G401 (cell line): ENCODE measurements at places on chromosomes 1 and 21. TPM values are rescaled to one million over a fixed set of nuclear protein-coding genes. Genes with fewer than 3 reads are reported as not detected.

LENEP gene
- total RNA-seq: 0.74 TPM in 1 of 2 replicates, not detected in the other

RNF186 gene
- not detected in 2 replicates for total RNA-seq

PDE9A gene
- total RNA-seq: 5.7 and 10.5 TPM in 2 replicates

S100A12 gene
- total RNA-seq: not detected in 2 replicates

HSD11B1 gene
- not detected in 2 replicates for total RNA-seq

PAQR6 gene
- total RNA-seq: 0.07 and 2.0 TPM in 2 replicates

PRDX6 gene
- total RNA-seq: 273 and 329 TPM in 2 replicates

DNA sequence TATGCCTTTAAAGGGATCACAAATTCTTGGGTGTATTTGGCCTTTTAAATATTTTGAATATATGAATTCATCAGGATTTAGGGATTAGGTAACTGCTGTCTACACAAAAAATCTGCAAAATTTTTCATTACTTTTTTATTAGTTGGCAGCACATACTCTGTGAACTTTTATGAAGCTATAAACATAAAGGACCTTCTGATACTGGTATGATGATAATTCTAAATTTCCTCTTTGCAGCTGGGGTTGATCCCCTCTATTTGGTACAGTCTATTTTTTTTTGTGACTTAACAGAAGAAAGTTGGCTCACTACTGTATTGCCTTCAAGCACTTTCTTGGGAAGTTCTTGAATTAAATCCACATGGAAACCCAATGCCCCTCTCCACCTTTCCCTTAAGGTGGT is 416.1 kb downstream of the LMO4 start:
- DNase-seq: no peak

DNA sequence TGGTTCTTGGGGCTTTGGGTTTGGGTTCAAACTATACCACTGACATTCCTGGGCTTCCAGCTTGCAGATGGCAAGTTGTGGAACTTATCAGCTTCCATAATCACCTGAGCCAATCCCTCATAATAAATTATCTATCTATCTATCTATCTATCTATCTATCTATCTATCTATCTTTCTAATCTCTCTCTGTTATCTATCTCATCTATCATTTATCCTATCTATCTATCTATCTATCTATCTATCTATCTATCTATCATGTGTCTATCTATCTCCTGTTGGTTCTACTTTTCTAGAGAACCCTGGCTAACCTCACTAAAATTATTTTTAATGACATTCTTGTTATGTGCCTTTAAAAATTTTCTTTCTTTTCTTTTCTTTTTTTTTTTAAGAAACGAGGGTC is 35.8 kb upstream of the AKT3 start:
- no peak for DNase-seq

DNA sequence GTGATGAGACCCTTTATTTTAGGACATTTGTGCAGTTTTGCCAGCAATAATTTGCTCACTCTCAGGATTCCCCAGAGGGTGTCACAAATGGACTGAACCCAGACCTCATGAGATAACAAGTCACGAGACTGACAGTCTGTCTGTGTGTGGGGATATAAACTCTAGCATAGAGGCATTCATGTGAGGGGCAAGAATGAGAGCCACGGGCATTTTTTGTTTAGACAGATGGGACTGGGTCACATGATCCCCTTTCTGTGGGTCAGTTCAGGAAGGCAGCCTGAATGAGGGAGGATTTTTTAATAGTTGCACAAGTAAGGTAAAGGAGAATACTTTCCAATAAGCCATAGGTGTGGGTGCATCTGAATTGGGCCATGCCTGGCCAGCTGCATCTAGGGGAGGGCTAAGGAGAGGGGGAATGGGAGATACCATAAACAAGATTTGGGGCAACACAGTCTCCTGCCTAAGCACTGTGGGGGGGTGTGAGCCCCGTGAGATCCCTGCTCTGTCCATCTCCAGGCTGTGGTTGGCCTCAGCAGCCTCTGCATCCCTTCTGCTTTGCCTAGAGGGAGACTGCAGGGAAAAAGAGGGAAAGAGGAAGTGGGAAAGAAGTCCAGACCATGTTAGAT is 66.6 kb downstream of the NAV1 start:
- DNase-seq: no peak

DNA sequence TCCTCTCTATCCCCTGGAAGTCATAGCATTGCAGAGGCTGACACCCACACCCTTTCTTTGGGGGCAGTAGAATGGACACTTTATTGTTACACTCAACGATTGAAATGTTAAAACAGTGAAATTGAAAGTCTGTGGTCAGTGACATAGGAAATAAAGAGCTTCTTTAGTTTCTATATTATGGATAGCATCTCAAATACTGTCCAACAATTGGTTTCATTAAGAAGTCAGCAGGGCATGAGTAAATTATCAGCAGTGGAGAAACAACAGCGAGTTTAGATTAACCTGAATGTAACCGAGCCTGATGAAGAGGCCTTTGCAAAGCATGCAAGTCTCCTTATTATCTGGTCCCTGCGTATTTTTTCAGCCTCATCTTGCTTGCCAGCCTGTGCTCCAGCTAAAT is 350.7 kb downstream of the NTNG1 start:
- no peak for DNase-seq

GRCh38 chr1:169624122-169624521 is 5.8 kb downstream of the SELP start:
- DNase-seq: no peak

- DNase-seq: no peak
These were observed 904 bp upstream of the PRDX6 start for GRCh38 chr1:173476197-173476664.

GRCh38 chr21:25191141-25191540 is 416.1 kb downstream of the MRPL39 start:
- DNase-seq: no peak

DNA sequence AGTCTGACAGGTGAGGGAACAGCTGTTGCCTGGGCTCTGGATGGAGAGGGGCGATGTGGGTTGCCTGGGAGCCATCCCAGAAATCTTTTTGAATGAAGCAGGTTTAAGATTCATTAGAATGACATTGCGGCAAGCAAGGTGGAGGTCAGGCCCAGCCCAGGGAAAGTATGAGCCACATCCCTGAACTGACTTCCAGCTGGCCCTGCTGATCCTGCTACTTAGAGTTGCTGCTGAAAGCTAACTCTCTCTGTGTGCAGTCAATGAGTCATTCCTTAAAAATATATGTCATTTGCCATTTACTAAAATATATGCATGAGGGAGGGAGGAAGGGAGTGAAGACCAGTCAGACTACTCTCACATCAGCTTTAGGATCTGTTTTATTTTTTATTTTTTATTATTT is 54.3 kb upstream of the RAB3GAP2 start:
- DNase-seq: no peak

- no peak for DNase-seq
These were observed 969.9 kb downstream of the TTLL7 start for GRCh38 chr1:83029050-83029449.

- DNase-seq: no peak
These were observed 60.3 kb upstream of the GPR153 start for GRCh38 chr1:6321205-6321604.

GRCh38 chr1:9093091-9093490 is 23.7 kb upstream of the SLC2A5 start:
- DNase-seq: no peak

DNA sequence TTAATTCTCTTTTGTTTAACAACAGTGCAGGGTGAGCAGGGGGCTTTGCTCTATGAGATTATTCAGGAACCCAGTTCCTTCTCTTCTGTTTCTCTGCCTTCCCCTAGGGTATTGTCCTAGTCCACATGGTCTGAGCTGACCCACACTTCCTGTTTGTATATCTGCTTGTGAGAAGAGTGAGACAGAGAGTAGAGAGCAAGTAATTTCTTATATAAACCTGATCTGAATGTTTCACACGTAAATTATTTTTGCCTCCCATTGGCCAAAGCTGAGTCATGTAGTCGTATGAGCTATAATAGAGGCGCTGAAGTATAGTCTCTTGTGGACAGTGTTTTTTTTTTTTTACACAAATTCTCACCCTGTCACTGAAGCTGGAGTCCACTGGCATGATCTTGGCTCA is 134.2 kb upstream of the SERTAD4 start:
- DNase-seq: no peak

- DNase-seq: peak; percentile 2
These were observed at the start of gene BACE2 for GRCh38 chr21:41167348-41168342. BACE2 (plus strand) TSS chr21:41168160; CDS start chr21:41168264, 104 bp downstream.

- peak; percentile 3 for DNase-seq
These were observed 621.7 kb downstream of the LMO4 start for GRCh38 chr1:87950369-87950768.

DNA sequence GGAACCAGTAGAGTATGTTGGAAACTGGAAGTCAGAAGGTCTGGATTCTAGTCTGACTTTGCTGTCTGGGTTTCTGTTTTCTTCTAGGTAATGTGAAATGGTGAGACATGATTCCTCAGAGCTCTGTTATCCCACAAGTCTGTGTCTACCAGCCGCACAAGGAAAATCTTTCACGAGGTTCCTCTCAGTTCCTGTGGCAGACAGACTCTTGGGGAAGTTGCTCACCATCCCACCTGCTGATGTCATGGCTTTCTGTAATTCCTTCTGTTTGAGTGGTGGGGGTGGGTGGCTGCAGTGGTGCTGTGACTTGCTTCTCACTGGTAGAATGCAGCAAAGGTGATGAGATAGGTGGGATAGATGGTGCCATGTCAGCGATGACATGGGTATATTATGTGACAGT is 17.1 kb upstream of the SCMH1 start:
- DNase-seq: no peak

GRCh38 chr1:94144836-94145235 is 23.9 kb upstream of the ABCA4 start:
- DNase-seq: no peak

GRCh38 chr1:33442141-33442540 is 11.2 kb upstream of the PHC2 start:
- no peak for DNase-seq

DNA sequence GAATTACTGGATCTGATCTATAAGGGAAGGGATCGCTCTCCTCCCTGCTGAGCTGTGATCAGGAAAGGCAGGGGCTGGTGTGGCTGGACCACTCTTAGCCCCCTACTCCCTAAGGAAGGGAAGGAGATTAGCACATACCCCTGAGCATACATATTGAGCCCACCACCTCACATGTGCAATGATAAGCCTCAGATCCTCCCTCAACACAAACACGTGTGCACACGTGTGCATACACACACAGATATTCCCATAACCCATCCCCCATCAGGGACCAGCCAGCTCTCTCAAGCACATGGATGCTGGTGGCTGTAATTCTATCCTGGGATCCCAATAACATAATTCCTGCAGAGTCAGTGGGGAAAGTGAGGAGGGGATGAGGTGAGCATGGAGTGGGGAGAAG is 21.2 kb downstream of the SYT2 start:
- no peak for DNase-seq

GRCh38 chr1:58116284-58116683 is 430.2 kb downstream of the OMA1 start:
- DNase-seq: no peak

- no peak for DNase-seq
These were observed 160.5 kb downstream of the LRRC40 start for GRCh38 chr1:70044832-70045231.

GRCh38 chr1:108316545-108316944 is 72.7 kb upstream of the NBPF4 start:
- DNase-seq: no peak

GRCh38 chr1:154430903-154431302 is 25.8 kb downstream of the IL6R start:
- no peak for DNase-seq

- peak; percentile 34 for DNase-seq
These were observed 51.5 kb downstream of the ELK4 start for GRCh38 chr1:205580140-205580922.

DNA sequence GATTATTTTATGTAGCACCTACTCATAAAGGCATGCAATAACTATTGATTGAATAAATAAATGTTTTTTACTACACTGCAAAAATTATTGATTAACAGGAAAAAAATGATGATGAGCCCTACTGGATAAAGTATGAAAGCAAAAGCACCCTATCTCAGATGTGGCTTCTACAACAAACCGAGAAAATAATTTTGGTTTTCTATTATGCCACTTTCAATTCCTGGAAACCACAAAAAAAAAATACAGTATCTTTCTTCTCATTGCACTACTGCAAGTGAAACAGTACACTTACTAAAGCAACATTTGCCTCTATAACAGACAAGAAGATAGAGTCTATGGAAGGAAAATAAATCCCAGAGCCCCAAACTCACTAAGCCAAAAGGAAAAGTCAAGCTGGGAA is 1882.4 kb downstream of the NCAM2 start:
- no peak for DNase-seq

- peak; percentile 43 for DNase-seq
These were observed 51.0 kb downstream of the CASQ2 start for GRCh38 chr1:115717541-115717940.

- DNase-seq: no peak
These were observed 63.7 kb downstream of the MAP10 start for GRCh38 chr1:232868793-232869491.

- no peak for DNase-seq
These were observed 3.0 kb upstream of the PGM1 start for GRCh38 chr1:63590166-63590560.

DNA sequence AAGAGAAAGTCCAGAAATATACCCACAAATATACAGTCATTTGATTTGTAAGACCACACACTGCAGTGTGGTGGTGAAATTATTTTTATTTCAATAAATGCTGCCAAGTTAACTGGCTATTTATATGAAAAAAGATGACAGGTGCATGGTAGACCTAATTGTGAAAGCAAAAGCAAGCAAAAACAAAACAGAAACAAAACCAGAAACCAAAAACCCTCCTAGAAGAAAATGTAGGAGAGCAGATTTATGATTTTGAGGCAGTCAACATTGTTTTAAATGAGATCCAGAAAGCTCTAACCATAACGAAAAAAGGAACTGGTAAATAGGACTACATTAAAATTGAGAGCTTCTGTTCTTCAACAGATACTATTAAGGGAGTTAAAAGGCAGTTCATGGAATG is 303.6 kb downstream of the PRDM2 start:
- peak; percentile 41 for DNase-seq

DNA sequence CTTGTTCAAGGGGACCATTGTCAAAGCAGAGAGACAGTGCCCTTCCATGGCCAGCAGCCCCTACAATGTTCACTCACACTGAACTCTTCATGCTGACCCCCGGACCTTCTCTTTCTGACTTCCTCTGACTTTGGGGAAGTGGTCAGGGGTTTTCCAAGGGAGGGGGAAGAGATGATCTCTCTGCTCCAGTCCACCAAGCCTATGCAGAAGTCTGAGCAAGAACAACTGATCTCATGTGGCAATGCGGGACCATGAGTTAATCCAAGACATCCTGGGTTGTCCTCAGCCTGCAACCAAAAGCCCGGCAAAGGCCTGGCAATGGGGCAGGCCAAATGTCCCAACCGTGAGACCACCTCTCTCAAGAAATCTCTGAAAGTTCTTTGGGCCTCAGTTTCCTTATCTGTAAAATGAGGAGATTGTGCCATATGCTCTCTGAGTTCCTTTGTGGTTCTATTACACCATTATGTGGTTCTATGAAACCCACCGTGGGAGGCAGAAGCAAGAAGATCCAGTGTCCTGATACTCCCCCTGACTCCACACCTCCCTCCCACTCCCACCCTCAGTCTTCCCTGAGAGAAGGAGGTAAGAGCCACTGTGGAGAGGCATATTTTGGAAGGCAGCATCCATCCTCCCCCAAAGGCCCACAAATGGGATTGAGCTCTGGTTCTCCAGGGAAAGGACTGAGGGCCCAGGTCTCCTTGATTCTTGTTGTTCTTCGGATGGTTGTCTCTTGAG is 11.8 kb upstream of the ARHGEF2 start:
- DNase-seq: no peak
